ENCODE measurements at places on chromosomes 7 and 10.

DNA sequence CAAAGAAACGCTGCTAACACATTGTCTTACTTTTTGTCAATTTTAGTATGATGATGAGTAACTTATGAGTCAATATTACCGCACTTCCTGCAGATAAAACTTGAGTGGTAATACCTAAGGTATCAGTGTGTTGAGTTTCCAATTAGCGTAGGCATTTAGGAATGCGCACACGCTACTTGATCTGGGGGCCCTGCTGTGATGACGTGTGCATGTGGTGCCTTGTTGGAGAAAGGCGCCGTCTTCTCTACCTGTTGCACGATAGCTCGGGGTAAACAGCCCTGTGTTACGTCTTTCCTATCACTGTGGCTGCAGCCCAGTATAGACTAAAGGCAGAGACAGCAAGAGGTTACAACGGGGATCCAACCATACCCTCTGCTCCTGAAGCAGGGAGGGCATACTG lies 476.8 kb upstream of the ADARB2 start:
- no peak for DNase-seq

DNA sequence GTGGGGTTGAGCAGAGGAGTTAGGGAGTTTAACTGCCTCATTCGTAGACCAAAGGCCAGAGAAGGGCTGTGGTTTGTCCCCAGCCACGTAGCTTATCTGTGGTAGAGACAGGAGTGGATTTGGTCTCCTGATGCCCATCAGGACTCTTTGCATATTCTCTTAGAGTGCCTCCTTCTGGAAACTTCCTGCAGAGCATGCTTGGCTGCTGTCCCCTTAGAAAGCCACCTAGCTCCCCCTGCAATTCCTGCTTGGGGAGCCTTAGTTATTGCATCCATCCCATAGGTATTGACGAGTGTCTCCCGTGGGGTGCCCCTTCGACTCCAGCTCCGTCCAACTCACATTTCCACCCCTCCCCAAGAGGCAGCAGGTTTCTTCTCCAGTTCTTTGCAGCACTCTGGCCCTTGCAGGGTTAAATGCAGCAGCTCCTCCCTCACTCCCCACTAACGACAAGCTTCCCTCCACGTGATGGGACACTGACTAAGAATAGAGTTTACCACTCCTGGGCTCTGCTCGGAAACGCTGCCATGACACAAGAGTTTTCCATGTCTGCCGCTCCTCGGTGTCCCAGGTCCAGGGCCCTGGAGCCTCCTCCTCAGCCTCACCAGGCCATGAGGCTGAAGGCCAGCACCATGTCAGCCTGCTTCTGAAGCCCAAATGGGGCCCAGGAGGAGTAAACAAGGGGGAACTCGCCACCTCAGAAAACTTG lies 147.8 kb upstream of the UNC5B start:
- DNase-seq: peak; percentile 25

- DNase-seq: no peak
Observed at GRCh38 chr7:12052211-12052610, 158.9 kb upstream of the TMEM106B start.

GRCh38 chr10:78197628-78198272 lies 164.1 kb downstream of the RPS24 start:
- peak; percentile 89 for DNase-seq

- DNase-seq: no peak
Observed at GRCh38 chr7:21361413-21362125, 66.3 kb upstream of the SP4 start.

GRCh38 chr10:119439922-119440321 lies 102.6 kb downstream of the RGS10 start:
- DNase-seq: no peak
